ENCODE measurements at places on chromosomes 7 and 10.

GRCh38 chr10:130064783-130065182 lies 45.8 kb downstream of the C10orf143 start:
- DNase-seq, result no peak

DNA sequence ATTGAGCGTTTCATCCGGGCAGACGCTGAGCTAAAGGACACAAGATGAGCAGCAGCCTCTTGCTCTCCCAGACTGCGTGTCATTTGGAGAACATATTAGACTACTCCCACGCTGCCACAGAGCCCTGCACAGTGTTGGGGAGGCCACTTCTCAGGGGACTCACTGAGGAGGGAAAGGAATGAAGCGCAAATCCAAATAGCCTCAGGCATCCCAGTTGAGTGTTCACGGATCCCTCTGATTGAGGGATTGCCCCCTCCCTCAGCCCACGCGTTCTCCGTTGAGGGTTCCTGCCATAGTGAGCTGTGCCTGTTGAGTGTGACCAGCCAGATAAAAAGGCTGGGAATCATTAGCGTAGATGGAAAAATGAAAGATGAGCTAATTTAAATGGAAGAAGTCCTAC lies 563.4 kb downstream of the ACTR3B start:
- DNase-seq, result no peak

DNA sequence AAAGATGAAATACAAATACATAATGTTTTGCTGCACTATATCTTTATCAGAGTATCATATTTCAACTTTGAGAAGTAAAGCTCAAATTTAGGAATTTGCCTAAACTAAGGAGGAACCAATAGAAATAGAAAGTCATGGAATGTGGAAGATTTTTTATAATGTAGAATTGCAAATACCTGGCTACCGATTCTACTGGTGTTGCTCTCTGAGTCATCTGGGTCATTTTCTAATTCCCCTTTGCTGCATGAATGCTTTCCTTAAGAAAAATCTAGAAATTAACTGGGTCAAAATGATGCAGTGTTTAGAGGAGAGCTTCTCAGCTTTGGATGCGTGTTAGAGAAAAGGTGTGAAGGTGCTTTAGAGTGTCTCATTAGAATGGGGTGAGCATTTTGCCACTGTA lies 568.9 kb upstream of the ANKRD30A start:
- DNase-seq, result no peak

GRCh38 chr10:58356756-58357155 lies 21.9 kb downstream of the UBE2D1 start:
- no peak for DNase-seq

DNA sequence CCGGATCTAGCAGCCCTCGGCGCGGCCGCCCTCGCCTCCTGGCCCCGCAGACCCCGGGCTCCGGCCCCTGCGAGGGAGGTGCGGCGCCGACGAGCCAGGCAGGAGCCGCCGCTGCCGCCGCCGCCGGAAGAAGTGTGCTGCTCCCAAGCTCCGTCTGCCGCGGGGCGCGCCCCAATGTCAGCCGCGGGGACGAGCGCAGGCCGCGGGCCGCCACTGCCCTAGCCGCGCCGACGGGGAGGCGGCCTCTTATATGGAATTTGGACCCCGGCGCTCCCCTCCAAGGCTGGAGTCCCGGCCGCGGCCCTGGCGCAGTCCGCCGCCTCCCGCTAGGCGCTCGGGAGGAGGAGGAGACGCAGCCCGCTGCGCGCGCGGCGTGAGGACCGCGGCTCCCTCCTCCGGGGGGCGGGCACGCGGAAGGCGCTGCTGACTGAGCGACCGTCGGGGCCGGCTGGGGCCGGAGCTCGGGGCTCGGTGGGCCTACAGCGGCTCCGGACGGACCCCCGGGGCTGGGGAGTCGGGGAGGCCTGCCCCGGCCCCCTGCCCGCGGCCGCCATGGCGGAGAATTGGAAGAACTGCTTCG lies at the start of gene TRIM8:
TRIM8 (plus strand) TSS at position 414 of the 580 bp plus-strand sequence; CDS start at position 553, 139 bp downstream.
- peak; percentile 44 for DNase-seq

DNA sequence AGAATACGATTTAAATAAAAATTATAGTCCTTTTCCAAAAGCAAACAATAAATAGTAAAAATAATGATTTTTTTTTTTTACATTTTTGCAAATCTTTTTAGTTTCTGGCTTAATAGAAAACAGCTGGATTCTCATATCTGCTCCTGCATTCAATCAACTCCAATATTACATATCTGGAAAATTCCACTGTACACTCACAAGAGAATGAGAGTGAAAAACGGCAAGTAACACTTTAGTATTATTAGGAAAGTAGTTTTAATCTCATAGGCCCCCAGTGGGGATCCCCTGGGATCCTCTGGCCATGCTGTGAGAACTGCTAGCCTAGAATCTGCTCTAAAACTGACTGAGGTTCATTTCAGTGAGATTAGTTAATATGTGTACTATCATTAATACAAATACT lies 128.6 kb upstream of the LRRN3 start:
- DNase-seq, result no peak

GRCh38 chr7:159071260-159071659 lies 73.4 kb downstream of the VIPR2 start:
- DNase-seq, result no peak
